ENCODE measurements at places on chromosomes 12 and 14.

- no peak for DNase-seq
These were observed 1402.0 kb upstream of the SEL1L start for GRCh38 chr14:82935691-82936090.

DNA sequence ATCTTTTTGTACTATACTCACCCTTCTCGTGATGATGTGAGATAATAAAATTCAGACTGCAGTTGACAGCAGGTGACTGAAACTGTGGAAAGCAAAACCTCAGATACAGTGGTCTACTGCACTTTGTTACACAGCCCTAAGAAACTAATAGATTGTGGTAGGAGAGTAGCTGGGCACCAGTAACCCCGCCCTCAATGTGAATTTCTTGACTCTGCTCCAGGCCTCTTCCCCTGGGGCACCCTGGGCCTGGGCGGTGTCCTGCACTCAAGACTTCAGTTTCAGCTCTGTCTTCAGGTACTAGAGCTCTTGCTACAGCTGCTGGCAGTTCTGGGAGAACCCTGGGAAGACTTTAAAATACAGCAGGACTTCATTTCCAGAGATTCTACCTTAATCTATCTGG is 197.6 kb upstream of the AVPR1A start:
- no peak for DNase-seq

DNA sequence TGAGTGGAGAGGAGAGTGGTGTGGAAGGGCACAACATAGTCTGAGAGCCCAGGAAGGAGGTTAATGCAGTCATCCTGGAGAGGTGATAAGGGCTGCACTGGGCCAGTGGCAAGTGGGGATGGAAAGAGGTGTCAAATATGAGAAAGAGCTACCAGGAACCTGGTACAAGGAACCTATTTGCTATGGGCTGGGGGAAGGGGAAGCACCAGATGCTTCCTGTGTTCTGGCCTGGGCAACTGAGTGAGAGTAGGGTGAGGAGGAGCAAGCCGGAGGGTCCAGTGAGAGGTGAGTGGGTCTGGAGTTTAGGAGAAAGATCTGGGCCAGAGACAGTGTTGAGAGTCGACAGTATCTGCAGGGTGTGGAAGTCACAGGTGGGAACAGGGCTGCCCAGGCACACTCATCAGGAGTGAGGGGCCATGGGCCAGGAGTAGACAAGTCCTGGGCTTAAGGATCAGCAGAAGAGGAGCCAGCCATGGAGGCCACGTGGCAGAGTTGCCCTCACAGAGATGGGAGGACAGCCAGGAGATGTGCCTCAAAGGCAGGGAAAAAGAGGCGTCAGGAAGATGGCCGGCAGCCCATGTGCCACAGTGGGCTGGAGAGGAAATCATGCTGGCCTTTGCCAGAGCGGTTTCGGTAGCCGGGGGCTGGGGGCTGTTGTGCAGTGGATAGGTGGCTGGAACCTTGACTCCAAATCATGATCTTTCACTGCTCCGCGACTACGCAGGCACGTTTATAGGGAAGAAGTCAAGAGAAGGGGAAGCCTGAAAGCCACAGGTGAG is 2.9 kb upstream of the AQP6 start:
- DNase-seq = no peak

DNA sequence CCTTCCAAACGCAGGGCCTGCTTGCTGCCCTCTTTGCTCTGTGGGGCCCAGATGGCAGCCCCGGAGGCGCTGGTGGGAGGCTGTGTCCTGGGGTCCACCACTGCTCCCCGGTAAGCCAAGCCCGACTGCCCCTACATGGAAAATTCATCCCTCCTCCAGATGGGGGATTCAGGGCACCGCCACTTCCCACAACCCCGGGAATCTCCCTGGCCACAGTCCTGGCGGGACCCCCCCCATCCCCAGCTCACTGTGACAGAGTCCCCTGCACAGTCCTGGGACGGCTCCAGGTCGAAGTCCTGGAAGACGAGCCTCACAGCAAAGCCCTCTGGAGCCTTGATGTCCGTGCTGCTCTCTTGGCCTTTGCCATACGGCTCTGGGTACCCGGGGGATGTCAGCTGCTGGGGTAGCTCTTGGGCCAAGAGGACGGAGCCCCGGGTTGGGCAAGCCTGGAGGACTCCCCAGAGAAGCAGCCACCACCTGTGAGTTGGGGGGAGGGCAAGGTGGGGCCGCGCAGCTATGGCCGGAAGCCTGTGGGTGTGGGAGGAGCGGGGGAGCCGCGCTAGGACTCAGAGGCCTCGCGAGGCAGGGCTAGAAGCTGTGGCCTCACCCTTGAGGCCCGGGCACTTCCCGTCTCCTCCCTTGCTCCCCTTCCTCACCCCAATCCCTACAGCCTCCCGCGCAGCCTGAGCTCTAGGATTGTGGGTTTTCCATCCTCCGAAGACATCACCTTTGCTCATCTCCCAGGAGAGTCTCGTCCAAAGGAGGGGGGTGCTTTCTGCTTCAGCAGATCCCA is 815 bp downstream of the C1RL start:
- DNase-seq = peak; percentile 41

DNA sequence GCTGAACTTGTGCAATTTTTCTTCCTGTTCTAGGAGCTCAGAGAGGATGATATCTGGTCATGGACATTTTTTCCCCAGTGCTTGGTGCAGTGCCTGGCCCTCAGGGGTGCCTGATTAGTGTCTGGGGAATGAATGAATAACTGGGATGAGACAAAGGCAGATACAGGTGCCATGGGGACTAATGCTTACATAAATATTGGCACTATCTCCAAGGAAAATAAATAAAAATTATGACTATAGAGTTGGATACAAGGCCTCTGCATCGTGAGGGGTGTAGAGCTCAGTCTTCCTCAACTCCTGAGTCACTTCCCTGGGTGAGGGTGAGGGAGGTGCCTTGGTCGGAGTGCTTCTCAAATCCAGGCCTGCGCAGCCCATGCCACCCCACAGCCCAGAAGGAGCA is 188.6 kb downstream of the KCNA5 start:
- no peak for DNase-seq

DNA sequence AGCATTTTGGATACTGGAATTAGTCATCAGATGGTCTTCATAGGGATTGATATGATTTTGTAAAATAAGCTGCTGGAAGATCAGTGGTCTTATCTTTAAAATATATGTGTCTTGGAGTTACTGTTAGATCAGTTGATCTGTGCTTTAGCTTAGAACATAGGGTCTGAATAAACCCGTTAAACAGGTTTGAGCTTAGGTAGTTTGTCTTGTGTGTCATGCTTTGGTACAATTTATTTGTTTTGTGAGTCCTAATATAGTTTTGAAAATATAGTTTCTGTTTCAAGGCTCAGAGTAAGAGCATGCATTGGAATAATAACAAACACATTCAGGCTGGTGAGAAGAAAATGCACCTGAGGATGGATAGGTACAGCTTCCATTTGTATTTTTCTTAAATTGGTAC is 505.0 kb downstream of the SLC16A7 start:
- no peak for DNase-seq

GRCh38 chr14:74804219-74804825 is 41.2 kb downstream of the YLPM1 start:
- DNase-seq = no peak

GRCh38 chr12:53380794-53381730 is 1.1 kb downstream of the SP1 start:
- DNase-seq = no peak

DNA sequence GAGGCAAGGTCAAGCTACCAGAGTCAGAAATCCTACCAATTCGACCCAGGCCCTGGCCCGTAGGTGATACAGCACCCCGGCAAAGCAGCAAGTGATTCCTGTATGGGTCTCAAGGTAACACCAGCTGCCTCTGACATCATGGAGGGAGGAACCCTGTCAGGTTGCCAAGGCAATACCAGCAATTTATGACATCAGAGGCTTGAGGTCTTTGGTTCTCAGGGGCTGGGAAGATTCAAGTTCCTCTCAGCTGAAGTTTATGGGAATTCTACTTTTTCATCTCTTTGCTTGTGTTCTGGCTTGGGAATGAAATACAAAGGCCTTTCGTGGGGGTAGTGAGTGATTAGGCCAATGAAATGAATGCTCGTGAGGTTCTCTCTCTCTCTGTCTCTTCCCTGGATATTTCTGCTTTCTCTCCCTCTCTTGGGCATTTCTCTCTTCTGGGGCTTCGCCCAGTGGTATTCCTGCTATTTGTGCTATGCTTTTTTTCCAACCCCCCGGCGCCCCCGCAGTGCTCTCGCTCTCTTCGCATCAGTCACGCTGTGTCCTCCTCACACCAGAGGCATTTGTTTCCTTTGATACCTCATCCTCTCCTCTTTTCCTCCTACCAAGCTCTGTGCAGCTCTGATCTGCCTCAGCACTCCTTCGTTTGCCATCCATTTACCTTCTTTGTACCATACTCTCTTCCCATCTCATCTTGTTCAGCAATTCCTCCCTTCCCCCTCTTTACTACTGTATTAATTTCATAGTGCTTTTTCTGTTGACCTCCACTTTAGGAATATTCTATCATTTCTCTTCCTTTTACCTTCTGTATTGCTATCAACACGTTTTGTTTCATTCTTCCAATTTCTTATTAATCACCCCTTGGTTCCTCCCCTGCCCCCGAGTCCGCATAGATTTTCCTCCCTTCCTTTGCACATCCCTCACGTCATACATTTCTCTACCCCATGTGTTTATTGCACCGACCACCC is 2.9 kb downstream of the ZFHX2 start:
- DNase-seq = no peak

DNA sequence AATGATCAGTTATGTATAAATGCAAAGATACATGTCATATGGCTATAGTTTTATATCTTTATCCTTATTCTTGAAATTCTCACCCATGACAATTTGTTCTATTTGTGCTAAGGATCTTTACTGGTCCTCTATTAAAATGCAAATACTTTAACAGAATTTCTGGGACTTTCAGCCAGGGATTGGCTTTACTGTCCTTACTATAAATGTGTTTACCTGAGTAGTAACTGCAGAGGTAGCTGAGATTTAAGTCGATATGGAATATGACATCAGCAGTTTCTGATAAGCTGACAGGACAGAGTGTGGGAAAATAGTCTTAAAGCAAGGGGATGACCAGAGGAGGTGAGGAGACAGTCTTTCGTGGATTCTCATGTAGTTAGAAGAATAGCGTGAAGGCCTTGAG is 206.4 kb downstream of the DIO2 start:
- DNase-seq = no peak

DNA sequence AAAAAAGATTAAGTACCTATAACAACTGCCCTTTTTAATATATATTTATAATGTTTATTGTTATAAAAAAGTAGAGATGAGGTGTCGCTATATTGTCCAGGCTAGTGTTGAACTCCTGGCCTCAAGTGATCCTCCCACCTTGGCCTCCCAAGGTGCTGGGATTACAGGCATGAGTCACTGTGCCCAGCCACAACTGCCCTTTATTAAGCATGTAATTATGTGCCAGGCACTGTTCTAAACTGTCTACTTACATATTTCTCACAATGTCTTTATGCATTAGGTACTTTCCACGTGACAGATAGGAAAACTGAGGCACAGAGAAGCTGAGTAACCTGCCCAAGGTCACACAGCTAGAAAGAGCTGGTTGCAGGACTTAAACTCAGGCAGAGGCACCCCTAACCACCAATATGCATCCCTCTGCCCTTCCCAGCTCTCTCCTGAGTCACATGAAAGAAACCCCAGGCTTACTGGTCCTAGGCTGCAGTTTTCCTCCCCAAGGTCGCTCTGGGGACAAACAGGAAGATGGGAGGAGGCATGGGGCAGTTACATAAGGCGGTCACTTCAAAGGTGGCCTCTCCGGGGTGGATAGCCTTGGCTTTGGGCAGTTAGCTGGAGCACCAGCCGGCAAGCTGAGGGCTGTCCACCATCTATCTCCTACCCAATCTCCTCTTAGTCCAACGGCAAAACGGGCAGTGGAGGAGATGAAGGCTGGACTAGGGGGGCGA is 54.6 kb upstream of the TBX3 start:
- DNase-seq = no peak

DNA sequence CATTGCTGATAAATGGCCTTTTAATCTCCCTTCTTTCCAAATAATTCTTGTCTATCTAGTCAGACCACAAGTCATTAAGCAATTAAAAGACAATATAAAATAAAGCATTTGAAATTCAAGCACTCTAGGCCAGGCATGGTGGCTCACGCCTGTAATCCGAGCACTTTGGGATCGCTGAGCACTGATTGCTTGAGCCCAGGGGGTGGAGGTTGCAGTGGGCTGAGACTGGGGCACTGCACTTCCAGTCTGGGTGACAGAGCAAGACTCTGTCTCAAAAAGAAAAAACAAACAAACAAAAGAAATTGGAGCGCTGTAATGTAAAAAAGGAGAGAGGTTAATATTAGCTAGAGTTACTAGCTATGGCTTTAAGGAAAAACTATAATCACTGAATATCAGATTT is 30.5 kb upstream of the CSRP2 start:
- DNase-seq = no peak

GRCh38 chr12:53198486-53199110 is 8.5 kb downstream of the ITGB7 start:
- no peak for DNase-seq

DNA sequence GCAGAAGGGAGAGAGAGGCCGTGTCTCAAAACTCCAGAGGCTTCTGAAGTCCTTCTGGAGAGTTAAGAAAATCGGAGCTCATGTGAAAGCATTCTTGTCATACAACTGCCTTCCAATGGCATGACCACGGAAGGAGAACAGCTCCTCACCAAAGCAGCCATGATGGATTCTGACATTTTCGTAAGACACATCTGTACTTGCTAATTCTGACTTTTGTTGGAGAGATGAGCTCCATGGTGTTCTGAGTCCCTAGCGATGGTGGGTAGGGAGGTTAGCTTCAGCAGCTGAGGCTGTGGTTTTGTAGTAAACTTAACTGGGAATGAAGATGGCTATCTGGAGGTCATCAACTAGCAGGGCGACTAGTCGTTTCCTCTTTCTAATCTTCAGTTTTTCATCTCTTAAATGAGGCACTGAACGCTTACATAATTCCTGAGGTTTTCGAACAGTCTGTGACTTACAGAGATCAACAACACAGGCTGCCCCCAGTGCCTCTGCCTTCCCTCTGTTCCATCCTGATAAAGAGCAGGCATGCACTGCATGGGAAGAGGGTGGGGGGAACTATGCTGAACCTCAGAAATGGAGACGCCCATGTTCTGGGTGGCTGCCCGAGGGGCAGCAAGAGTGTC is 28.6 kb upstream of the DICER1 start:
- DNase-seq = no peak

GRCh38 chr12:25959071-25959961 is 834 bp downstream of the RASSF8 start:
- DNase-seq = no peak

DNA sequence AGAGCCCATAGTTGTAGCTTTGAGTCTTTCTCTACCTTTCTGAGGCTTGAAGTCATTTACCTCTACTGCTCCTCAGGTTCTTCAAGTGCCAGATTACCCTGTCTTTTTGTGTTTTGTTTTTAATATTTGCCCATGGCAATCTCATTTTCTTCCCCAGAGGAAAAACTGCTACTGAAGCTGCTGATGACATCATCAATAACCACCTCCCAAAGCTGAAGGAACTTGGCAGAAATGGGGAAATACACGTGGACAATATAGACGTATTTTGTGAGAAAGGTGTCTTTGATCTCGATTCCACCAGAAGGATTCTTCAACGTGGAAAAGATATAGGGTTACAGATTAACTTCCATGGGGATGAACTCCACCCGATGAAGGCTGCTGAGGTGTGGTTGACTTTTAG is 17.1 kb downstream of the AMDHD1 start:
- DNase-seq = no peak

Data from stimulated activated CD4-positive, alpha-beta T cell treated with anti-CD3 and anti-CD28 coated beads, Interleukin-2, amount 100 ng/mL, for 4 hours (primary cell).